Activated T-cell treated with anti-CD3 and anti-CD28 coated beads for 4 hours (primary cell): ENCODE measurements at places on chromosomes 6 and 20.

GRCh38 chr6:52992980-52993920 is 1.8 kb downstream of the GSTA4 start:
- DNase-seq: no peak

GRCh38 chr6:132231121-132231884 is 170.0 kb downstream of the MOXD1 start:
- no peak for DNase-seq

GRCh38 chr20:23286346-23286745 is 64.2 kb upstream of the NXT1 start:
- DNase-seq: no peak

GRCh38 chr6:1770435-1770843 is 160.7 kb downstream of the FOXC1 start:
- DNase-seq: no peak
